ENCODE measurements at places on chromosomes 4 and X.

- no peak for ATAC-seq
Observed at GRCh38 chr4:91256043-91256442, 1047.7 kb upstream of the GRID2 start.

GRCh38 chr4:177119021-177119471 lies 190.6 kb upstream of the NEIL3 start:
- ATAC-seq = no peak

- ATAC-seq = no peak
Observed at GRCh38 chr4:5724377-5724776, 13.4 kb downstream of the EVC start.

- no peak for ATAC-seq
Observed at GRCh38 chrX:46599051-46599560, 25.5 kb downstream of the CHST7 start.

DNA sequence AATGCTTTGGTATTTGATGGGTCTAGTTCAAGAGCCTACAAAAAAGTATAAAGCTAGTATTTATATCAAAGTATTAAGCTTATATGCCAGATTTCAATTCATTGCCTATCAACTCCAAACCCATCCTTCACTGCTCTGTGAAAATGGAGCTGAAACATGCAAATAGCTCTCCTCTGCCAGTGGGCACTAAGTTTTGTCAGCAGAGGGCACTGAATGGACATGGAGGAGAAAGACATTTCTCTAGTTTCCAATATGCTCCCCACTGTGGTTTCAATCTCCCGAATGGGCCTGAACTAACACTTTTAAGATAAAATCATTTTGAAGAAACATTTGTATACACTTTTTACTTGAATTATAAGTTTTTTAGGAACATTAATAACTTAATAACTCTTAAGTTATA lies 12.4 kb downstream of the PPID start:
- no peak for ATAC-seq

GRCh38 chr4:165726831-165727230 lies 146.2 kb upstream of the TLL1 start:
- no peak for ATAC-seq

DNA sequence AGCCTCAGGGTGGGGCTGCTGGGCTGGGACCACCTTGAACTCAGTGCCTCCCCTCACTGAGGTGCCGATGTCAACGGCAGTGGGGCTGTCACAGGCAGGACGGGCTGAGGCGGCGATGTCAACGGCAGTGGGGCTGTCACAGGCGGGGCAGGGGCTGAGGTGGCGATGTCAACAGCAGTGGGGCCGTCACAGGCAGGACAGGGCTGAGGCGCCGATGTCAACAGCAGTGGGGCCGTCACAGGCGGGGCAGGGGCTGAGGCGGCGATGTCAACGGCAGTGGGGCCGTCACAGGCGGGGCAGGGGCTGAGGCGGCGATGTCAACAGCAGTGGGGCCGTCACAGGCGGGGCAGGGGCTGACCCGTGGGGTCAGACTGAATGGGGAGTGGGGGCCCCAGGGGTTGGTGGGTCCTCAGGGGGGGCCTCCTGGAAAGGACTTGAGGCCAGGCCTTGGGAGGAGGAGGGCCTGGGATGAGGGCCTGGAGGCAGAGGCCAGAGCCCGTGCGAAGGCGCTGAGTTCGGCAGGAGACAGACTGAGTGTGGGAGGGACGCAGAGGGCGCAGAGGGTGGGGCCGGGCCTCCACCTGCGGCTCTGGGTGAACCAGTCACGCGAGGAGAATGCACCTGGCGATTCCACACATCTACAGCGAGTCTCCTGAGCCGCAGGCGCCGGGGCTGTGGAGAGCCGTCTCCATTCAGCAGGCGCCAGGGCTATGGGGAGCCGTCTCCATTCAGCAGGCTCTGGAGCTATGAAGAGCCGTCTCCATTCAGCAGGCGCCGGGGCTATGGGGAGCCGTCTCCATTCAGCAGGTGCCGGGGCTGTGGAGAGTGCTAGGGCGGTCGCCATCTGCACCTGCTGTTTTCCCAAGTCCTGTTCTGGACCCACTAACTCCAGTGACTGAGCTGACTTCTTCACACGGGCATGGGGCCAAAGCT lies 22.9 kb downstream of the ATP5ME start:
- ATAC-seq = no peak

DNA sequence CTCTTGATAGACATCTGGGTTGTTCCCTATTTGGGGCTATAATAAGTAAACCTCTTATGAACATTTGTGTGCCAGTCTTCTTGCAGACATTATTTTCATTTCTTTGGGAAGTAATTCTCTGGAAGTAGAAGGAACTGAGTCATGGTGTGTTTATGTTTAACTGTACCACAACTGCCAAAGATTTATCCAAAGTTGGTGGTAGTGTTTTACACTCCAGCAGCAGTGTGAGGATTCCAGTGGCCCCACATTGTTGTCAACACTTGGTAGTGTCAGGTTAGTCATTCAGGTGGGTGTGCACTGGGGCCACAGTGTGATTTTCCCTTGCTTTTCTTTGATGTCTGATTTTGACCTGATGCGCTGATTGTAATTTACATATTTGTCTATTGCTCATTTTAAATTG lies 5.0 kb upstream of the UVSSA start:
- no peak for ATAC-seq

DNA sequence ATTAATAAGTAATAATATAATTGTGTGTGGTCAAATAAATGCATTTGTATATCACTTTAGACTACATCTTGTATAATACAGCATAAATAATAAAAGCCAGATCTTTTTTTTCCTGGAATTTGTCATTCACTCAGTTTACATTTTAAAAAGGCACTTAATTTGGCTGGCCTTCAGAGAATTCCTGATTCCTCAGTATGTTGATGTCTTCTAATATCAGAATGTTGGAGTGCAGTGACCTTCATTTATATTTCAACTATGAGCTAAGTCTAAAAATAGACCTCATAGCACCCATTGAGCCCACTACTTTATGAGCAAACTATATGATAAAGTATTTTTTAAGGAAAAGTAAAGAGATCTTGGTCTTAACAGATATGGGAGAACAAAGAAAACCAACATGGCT lies 27.8 kb downstream of the ZNF330 start:
- no peak for ATAC-seq

GRCh38 chr4:184362396-184362795 lies 112.0 kb downstream of the IRF2 start:
- no peak for ATAC-seq

GRCh38 chrX:43860646-43861370 lies 21.4 kb downstream of the MAOB start:
- ATAC-seq = no peak

GRCh38 chrX:132612821-132613564 lies 124.2 kb upstream of the MBNL3 start:
- no peak for ATAC-seq

DNA sequence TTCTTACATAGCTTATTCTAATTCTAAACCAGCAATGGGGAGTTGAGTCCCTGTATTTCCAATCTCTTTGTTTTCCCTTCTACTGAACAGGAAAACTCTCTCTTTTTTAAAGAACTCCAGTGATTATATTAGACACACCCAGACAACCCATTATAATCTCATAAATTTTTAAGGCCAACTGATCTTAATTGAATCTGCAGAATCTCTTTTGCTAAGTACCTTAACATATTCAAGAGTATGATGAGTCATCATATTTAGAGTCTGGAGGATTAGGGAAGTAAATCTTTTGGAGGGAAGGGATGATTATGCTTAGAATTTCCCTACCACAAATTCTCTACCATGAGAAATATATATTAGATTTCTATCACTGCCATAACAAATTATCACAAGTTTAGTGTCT lies 705.1 kb downstream of the CENPC start:
- no peak for ATAC-seq

- ATAC-seq = no peak
Observed at GRCh38 chr4:118734491-118735205, 49.5 kb downstream of the METTL14 start.

DNA sequence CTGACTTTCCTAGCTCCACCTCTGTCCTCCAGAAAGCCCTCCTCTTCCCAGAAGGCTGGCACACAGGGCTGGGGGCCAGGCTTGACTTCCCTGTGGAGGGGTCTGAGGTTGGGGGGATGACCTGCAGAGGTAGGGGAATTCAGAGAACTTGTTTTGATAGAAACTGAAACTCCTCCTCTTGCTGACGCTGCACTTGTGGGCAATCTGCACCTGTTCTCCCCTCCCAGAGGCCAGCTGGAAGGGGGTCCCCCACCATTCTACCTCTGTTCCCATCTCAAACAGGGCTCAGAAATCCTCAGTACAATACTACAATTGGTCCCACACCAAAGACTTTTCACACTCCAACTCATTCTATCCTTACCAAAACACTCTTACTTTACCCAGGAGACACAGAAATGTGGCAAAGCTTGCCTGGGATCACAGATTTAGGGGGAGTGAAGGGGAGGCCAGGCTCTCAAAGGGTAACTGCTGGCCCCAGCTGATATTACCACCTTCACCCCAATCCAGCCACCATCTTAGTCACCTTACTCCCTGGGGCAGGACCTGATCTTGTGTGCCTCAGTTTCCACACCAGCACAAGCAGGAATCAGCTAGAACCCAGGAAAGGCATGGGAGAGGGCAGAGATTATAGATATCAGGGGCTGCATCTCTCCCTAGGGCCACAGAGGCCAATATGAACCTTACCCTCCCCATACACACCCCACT lies 18.5 kb downstream of the OTUD5 start:
- ATAC-seq = peak; percentile 50

GRCh38 chrX:142503967-142504643 lies 299.0 kb upstream of the MAGEC2 start:
- ATAC-seq = no peak

DNA sequence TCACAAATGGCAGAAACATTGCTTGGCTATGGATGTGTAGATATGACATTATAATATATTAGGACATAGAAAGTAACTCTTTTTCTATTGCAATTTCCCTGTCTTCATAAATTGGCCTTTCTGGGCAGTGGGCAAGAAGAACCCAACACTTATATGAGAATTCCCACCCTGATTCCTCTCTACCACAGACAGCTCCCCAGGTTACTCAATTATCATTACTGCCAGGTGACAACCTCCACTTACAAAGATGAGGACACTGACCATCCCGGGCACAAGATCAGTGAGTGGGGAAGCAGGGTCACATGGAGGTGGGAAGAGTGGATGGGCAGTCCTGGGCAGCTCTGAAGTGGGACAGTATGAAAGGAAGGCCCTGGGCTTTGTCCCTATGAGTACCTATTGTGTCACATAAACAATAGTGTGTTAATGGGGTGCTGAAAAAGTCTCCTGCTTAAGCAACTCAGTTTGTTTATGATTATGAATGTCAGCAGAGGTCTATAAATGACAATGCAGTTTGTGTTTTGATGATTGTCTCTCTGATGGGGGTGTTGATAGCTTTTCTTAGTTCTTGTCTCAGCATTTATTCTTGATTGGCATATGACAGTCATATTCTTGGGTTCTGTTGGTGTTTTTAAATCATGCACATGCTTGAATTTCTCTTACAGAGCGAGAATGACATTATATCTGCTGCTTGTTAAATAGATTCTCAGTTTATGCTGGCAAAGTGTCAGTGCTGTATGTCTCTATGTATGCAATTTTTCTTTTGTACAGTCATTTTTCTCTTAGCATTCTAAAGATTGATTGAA lies 99.9 kb downstream of the SLIT2 start:
- no peak for ATAC-seq

GRCh38 chrX:58025979-58026378 lies 115.7 kb upstream of the ZXDA start:
- no peak for ATAC-seq

- no peak for ATAC-seq
Observed at GRCh38 chrX:118356154-118356701, 10.3 kb downstream of the WDR44 start.

- ATAC-seq = no peak
Observed at GRCh38 chr4:153791746-153792617, 3.1 kb upstream of the SFRP2 start.
